Left lobe of liver (tissue), 2 donors: ENCODE measurements at places on chromosomes 6 and 20. TPM values are rescaled to one million over a fixed set of nuclear protein-coding genes. Genes with fewer than 3 reads are reported as not detected.
A peak's percentile ranks its signal among the peaks of the same experiment; 100 is the strongest.

- DNase-seq: no peak
Observed at GRCh38 chr6:110529355-110529754, 52.9 kb upstream of the SLC22A16 start.

- DNase-seq: no peak
Observed at GRCh38 chr6:36752886-36753506, 55.4 kb downstream of the RAB44 start.

Gene F13A1
- 1.1 TPM for total RNA-seq

GRCh38 chr6:68252632-68253031 lies 382.4 kb upstream of the ADGRB3 start:
- DNase-seq: no peak

Gene EBF4
- total RNA-seq: 8.9 TPM

Gene EYS
- total RNA-seq: 1.3 TPM

GRCh38 chr6:169794317-169795055 lies 43.1 kb downstream of the ERMARD start:
- peak; percentile 41 for DNase-seq

Gene SLC24A3
- 0.35 TPM for total RNA-seq

- no peak for DNase-seq
Observed at GRCh38 chr6:131258816-131259476, 123.7 kb downstream of the AKAP7 start.

DNA sequence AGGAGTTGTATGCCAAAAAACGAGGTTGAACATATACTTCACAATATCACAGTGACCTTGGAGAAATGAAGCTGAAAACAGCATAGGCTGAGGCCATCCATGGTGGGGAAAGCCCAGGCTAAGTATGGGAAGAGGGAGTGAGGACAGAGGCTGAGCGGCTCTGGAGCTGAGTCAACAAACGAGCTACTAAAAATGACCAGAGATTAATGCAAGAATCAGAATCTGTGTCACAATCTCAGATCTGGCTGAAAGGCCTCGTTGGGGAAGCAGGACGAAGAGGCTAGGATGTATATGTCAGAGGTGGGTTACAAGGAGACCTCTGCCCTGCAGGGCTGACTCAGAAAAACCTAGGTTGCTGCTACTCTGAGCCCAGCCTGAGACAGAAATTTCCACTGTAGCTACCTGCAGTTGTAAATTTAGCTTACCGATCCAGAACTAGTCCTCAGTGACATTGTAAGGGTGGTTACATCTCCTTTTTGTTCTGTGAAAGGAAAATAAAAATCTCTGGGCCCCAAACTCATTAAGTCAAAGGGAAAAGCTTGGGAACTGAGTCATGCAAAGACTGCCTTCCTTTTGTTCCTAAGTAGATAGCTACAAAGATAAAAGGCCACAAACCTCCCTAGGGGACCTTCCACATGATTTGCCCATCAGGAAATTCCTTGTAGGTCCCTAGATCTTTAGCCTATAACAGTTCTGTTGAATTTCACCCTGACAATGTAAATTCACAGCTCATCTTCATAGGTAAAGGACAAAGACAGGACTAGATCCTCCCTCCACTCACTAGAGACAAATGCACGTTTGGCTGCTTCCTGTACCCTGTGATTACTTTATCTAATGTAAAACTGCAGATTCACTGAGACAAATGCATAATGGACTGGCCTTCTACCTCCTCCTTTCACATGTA lies 8.5 kb upstream of the TUBB2A start:
- no peak for DNase-seq

DNA sequence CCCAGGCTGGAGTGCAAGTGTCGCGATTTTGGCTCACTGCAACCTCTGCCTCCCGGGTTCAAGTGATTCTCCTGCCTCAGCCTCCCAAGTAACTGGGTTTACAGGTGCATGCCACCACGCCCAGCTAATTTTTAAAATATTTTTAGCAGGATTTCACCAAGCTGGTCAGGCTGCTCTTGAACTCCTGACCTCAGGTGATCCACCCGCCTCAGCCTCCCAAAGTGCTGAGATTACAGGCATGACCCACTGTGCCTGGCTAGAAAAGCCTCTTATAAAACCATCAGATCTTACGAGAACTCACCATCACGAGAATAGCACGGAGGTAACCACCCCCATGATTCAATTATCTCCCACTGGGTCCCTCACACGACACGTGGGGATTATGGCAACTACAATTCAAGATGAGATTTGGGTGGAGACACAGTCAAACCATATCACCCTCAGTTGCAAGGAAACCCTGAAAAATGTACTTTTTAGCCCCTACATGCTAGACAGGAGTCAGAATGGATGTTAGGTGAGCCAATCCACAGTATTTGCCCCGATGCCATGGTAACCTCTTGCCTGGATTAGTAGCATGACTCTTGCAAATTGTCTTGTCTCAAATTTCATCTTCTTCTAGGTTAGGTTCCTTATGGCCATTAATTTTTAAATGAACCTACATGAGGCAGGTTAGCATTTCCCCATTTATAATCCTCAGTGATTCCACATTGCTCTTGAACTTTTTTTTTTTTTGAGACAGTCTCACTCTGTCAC lies 17.1 kb upstream of the SASH1 start:
- DNase-seq: no peak

Gene SOX18
- 8.1 TPM for total RNA-seq

Gene ABHD16A
- total RNA-seq: 35.1 TPM

Gene OR2H1
- total RNA-seq: not detected
